ENCODE measurements at places on chromosomes 1 and 21.

- peak; percentile 25 for DNase-seq
These were observed 15.7 kb downstream of the MATN1 start for GRCh38 chr1:30707412-30708360.

- DNase-seq, result no peak
These were observed 19.4 kb downstream of the JUN start for GRCh38 chr1:58764294-58764978.

- DNase-seq, result no peak
These were observed 6.5 kb downstream of the A3GALT2 start for GRCh38 chr1:33314416-33314815.

GRCh38 chr1:90357995-90358394 is 359.1 kb downstream of the BARHL2 start:
- no peak for DNase-seq

DNA sequence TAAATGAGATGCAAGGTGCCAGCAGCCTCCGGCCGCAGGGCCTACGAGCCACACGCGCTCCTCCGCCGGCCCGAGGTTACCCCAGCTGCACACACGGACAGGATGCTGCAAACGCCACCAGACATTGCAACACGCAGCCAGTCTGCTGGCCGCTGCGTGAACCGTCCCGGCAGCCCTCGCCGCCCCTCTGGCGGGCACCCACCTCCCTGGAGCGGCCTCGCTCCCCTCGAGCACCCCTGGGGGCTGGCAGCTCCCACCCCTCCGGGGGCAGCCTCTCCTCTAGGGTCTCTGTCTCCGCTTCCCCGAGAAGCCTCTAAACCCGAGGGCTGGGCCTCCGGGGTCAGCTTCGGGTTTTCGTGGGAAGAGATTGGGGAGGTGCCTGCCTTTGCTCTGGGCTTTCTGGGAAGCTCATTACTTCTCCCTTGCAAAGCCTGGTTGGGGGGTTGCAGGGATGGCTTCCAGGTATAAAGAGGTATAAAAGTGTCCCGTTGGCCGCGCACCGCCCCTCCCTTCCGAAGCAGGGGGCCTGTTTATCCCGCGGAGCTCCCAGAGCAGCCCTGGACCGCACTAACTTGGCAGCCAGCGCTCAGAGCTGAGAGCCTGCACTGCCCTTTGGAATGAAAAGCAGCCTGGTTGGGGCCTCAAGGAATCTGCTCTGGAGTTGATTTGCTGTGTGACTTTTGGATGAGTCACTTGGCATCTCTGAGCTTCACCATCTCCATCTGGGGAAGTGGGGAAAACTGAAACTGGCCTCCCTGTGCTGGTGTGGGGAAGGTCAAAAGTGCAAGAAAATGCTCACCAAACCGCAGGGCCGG is 21.8 kb downstream of the DHRS3 start:
- no peak for DNase-seq

- no peak for DNase-seq
These were observed 125.3 kb upstream of the CACYBP start for GRCh38 chr1:174874331-174875053.

GRCh38 chr1:18290740-18291412 is 183.3 kb downstream of the IGSF21 start:
- DNase-seq, result no peak

All from caudate nucleus (tissue), 63 donors.